ENCODE measurements at places on chromosomes 3 and 15.

DNA sequence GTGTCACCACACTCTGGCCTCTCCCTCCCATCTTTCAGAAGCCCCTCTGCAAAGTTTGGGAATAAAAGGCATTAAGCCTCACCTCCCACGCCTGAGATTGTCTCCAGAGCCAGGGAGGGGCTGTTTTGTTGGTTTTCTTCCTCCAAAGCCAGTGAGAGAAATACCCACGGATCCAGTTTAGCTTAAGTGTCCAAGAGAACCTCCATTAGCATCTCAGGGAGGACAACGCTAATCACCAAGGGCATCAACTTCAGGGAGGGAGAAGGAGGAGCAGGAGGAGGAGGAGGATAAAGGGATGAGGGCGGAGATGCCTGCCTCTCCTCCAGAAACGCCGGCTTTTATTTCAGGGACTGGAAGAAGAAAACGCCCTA lies 101.6 kb downstream of the SRGAP3 start:
- DNase-seq: no peak

GRCh38 chr3:40016391-40016790 lies 207.0 kb downstream of the MYRIP start:
- no peak for DNase-seq

GRCh38 chr3:61277411-61277810 lies 26.2 kb upstream of the FHIT start:
- DNase-seq: no peak

DNA sequence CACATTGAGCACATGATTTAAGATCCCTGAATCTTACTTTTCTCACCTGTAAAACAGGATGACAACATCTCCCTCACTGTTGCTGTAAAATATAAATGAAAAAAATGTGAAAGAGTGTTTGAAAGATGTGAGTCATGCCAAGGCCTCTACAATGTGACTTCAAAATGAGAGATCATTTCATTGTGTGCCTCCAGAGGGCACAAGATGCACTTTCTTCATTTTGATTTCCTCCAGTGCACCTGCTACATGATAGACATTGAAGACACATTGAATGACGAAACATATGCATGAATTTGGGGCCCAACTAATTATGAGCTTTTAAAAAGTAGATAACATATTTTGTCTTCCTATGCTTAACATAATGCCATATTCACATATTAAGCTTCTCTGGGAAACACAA lies 170.3 kb downstream of the MOBP start:
- DNase-seq: no peak

- DNase-seq: peak; percentile 18
Measured at GRCh38 chr15:74957476-74958035, 984 bp upstream of the RPP25 start.

- peak; percentile 71 for DNase-seq
Measured at GRCh38 chr15:29102911-29103823, 166.5 kb downstream of the NSMCE3 start.

- no peak for DNase-seq
Measured at GRCh38 chr3:85603378-85603777, 644.6 kb downstream of the CADM2 start.

- no peak for DNase-seq
Measured at GRCh38 chr3:169479314-169479939, 184.1 kb downstream of the MECOM start.

GRCh38 chr3:61518590-61518989 lies 42.8 kb upstream of the PTPRG start:
- no peak for DNase-seq

- DNase-seq: no peak
Measured at GRCh38 chr3:23804441-23805209, 1.1 kb upstream of the UBE2E1 start.

DNA sequence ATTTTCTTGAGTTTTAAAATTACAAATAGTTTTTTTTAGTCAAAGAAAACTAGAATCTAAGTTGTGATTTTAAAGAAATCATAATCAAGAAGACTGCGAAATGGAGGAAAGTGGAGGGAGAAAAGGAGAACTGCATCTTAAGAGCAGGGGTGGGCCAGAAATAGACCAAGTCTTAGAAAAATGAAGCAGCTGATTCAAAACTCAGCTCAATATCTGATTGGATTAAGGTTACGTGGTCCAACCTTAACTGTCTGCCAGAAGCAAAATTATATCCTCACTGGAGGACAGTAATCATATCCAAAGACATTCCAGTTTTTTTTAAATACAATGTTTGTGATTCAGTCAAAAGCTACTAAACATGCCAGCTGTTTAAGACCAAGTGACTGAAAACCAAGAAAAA lies 41.4 kb downstream of the CHSY1 start:
- no peak for DNase-seq

DNA sequence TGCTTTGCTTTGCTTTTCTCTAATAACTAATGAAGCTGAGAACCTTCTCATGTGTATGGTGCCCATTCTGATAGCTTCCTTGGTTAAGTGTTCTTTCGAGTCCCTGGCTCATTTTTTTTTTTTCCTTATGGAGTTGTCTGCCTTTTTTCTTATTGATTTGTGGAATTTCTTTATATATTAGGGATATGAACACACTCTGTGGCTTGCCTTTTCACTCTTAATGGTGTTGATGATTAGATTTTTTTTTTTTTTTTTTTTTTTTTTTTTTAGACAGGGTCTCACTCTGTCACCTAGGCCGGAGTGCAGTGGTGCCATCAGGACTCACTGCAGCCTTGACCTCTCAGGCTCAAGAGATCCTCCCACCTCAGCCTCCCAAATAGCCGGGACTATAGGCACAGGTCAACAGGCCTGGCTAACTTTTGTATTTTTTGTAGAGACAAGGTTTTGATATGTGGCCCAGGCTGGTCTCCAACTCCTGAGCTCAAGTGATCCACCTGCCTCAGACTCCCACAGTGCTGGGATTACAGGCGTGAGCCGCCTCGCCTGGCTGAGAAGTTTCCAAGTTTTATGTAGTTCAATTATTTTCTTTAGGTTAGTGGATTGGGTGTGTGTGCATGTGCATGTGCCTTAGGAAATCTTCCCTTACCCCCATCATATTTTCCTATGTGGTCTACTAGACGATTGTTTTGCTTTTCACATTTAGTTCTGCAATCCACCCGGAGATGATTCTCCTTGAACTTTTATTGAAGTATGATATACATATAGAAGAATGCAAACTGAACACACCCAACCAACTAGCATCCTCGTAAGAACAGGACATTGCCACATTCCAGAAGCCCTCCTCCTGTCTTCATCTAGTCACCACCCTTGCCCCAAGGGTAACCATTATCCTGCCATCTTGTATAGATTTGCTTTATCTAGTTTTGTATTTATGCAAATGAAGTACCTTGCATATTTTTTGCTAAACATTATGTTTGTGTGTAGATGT lies 1.7 kb upstream of the SNRPA1 start:
- no peak for DNase-seq

- DNase-seq: no peak
Measured at GRCh38 chr3:122019493-122019892, 2.6 kb downstream of the ILDR1 start.

DNA sequence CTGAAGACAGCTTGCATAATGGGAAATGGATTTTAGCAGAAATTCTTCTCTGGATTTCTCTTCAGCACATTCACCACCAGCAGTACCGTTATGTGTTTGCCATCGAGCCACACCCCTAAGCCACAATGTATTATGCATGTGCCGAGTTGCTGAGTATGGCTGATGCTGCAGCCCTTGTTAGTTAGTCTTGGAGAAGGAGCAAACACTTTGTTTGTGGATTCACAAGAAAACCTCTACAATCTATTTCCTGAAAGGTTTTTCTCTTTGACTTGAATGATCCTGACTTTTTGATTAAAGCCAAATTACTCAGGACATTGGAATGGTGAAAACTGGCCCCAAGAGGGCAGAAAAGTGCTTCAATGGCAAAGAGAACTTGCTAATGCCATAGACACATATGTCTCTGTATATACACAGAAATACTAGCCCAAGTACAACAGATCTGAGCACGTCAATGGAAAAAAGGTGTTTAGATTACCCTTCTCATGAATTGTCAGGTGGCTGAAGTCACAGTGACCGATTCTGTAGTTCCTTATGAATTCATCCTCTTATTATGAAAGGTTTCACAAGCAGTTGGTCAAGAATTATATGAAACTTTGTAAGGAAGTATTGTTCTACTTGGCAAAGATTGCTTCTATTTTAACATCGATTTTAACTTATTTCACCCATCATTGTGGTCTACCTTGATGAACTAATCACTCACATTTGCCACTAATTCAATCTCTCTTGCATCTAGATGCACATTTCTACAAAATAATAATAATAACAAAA lies 103.0 kb downstream of the P3H2 start:
- DNase-seq: peak; percentile 57

DNA sequence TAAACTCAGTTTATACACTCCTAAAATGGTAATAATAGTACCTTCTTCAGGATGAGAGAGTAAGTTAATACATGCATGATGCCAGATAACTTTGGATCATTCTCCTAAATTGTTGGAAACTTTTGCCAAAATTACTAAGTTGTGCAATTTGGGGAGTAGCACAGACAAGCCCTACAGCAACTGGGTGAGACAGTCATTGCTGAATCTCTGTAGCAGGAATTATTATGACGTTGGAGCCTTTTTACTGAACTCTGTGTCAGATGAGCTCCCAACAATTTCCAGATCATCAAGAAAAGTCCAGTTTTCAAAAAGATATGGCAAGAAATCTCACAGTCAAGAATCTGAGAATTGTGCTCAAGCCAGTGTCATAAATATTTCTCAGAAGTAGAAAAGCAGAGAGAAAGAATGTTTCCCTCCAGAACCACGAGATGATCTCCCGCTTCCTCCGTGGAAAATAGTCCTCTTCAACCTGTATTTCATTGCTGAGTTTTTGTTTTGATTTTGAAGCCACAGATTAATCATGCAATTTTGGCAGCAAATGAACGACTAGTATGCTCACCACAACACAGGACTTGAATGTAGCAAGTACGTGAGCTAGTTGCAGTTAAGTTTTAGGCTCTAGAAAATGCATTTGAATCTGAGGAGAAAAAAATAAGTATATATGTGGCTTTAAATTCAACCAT lies 485.4 kb downstream of the CNTN6 start:
- DNase-seq: no peak

GRCh38 chr15:88255484-88256278 lies 858 bp downstream of the NTRK3 start:
- peak; percentile 43 for DNase-seq

- DNase-seq: no peak
Measured at GRCh38 chr3:66304293-66304692, 83.5 kb downstream of the SLC25A26 start.

DNA sequence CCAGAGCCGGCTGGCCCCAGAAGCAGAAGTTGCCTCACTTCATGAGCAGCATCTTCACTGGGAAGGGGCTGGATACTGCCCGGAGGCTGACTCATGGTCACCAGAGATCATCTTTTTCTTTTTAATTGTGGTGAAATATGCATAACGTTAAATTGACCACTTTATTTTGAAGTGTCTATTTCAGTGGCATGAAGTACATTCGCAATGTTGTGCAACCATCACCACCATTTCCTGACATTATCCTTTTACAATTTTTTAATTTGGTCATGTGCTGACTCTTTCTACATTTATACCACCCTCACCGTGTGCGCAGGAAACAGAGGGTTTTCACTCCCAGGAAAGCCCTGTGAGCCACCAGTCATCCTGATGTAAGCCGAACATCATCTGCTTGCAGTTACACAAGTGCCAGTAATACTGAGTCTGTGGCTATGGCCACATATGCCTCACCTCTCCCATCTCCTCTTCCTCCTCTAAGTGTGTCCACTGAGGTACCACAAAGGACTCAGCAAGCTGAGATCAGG lies 51.6 kb upstream of the ABHD17C start:
- DNase-seq: no peak

DNA sequence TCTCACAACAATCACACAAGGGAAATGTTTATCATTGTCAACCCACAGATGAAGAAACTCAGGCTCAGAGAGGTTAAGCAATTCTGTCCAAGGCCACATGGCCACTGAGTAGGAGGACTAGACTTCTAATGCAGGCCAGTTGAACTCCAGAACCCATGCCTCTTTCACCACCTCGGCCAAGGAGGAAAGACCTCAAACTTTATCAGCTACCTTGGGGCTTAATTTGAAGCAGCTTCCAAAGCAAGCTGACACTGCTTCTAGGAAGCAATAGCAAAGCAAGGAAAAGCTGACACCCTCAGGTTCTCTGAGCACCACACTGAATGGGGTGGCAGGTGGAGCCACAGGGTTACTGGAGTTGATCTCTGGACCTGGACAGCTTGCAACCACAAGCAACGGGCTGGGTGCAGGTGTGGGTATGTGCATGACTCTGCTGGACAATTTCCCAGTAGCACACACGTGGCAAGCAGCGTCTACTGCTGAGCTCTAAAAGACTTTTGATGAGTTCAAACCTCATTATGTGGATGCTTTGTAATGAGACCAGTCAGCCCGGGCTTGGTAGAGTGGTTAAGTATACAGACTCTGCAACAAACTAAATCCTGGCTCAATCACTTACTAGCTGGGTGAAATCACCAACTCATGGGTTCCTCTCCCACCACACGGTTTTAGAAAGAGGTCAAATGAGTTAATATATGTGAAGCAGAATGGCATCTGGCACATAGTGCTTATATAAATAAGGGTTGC lies 23.1 kb downstream of the CCNL1 start:
- DNase-seq: no peak

GRCh38 chr15:94743668-94744067 lies 512.3 kb downstream of the MCTP2 start:
- DNase-seq: no peak

DNA sequence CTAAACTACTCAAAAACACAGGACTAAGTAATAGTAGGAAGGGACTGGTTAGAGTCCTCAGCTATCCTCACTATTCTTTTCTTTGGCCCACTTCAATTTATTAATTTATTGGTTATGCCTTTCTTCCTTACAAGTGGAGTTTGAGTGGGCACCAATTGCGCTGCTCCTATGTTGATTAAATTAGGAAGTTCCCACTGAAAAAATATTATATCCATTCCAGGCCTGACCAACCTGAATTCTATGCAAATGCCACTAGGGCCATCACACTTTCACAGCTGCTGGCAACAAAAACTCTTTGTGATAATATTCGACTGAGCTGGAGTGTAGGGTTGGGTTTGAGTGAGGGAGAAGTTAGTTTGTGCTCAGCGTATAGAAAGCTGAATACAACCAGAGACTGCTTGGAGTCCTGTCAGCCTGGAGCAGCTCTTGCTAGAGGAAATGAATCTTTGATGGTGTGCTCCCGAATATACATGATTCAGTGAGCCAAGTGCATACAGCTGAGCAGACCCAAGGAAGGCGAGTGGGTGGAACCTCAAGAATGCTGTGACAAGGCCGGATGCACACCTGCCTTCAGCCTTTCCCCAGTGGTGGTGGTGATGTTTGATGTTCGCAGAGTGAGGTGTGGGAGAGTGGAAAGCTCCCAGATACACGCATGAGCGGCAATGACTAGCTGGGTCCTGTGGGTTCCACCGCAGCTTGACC lies 1.5 kb downstream of the ARHGEF3 start:
- DNase-seq: no peak

DNA sequence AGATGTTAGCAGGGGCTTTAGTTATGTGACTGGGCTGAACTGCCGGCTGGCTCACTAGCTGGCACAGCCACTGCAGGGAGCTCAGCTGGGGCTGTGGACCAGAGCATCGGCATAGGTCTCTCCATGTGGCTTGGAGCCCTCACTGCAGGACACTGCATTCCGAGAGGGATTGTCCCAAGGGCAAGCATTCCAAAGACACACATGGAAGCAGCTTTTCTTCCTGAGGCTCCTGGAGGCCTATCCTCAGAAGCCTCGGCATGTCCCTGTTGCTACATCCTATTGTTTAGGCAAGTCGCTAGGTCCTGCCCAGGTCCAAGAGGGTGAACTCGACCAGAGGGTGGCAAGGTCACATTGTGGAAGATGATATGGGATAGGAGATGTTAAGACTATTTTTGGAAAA lies 209.8 kb downstream of the PLCL2 start:
- no peak for DNase-seq

Data from testis (tissue), 5 donors.